ENCODE measurements at places on chromosomes 13 and 19.

- no peak for DNase-seq
These were observed 91.4 kb downstream of the PAN3 start for GRCh38 chr13:28229522-28230411.

- no peak for DNase-seq
These were observed 888 bp downstream of the NOTCH3 start for GRCh38 chr19:15199661-15200552.

GRCh38 chr13:23350009-23350408, 83.5 kb downstream of the SACS start:
- no peak for DNase-seq

DNA sequence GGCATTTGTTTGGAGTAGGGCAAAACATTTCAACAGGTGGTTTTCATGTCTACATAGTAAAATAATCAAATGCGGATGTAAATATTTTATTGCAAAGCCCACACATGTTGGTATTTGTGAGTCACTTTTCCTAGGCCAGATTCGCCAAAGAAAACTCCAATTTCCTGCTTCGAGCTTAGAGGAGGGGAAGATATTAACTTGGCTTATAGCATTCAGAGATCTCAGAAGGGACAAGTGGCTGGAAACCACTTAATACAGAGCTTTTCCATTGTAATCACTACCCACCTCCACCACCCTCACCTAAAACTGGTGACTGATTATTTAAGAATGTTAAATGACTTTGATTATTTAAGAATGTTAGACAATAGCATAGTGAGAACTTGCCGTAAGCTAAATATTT, 530.6 kb upstream of the SPRY2 start:
- DNase-seq: no peak

- no peak for DNase-seq
These were observed 7.5 kb downstream of the CYP2A13 start for GRCh38 chr19:41095703-41096102.

Data from effector CD8-positive, alpha-beta T cell (primary cell).